ENCODE measurements at places on chromosomes 13 and 19.

GRCh38 chr19:5372572-5373200, 32.1 kb upstream of the PTPRS start:
- DNase-seq, result no peak

- no peak for DNase-seq
Observed at GRCh38 chr19:48064509-48064908, 20.6 kb upstream of the CABP5 start.

GRCh38 chr13:53545340-53545941, 516.8 kb downstream of the OLFM4 start:
- DNase-seq, result no peak

DNA sequence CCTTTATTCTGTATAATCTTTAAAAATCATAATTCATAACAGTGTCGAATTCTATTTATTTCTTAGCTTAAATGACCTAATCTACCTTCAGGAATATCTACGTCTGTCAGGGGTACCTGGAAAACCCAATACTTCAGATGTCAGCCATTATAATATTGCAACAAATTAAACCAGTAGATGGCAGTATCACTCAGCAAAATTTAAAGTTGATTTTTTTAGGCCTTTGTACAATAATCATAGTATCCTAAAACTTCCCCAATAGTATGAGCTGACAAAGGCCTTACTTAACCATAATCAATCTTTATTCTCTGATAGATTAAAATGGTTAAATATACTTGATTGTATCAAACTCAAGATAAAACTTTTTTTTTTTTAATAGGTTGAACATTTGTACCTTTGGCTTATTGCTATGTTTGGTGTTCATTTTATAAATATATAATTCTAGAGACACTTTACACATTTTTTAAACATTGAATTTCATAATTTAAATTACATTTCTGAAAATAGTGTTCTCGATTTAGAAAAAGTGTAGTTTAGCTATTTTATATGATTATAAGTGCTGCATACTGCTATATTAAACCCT, 830.2 kb upstream of the SPRY2 start:
- no peak for DNase-seq

GRCh38 chr13:113364311-113364889, 470 bp upstream of the GRTP1 start:
- no peak for DNase-seq

DNA sequence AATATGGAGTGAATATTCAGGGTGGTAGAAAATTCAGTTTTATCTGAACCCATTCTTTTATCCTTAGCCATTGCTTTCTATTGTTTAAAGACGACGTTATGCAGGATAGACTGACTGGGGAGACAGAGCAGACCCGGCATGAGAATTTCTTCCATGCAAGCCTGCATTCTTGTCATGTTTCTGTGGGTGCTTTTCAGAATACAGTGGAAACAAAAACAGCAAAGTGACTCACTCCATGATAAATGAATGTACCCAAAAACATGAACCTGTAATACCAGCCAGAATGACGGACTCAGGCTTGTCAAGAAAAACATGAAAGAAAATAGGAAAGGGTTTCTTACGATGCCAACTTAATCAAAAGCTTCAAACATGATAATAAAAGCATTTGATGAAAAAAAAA, 924.0 kb downstream of the EFNB2 start:
- no peak for DNase-seq

DNA sequence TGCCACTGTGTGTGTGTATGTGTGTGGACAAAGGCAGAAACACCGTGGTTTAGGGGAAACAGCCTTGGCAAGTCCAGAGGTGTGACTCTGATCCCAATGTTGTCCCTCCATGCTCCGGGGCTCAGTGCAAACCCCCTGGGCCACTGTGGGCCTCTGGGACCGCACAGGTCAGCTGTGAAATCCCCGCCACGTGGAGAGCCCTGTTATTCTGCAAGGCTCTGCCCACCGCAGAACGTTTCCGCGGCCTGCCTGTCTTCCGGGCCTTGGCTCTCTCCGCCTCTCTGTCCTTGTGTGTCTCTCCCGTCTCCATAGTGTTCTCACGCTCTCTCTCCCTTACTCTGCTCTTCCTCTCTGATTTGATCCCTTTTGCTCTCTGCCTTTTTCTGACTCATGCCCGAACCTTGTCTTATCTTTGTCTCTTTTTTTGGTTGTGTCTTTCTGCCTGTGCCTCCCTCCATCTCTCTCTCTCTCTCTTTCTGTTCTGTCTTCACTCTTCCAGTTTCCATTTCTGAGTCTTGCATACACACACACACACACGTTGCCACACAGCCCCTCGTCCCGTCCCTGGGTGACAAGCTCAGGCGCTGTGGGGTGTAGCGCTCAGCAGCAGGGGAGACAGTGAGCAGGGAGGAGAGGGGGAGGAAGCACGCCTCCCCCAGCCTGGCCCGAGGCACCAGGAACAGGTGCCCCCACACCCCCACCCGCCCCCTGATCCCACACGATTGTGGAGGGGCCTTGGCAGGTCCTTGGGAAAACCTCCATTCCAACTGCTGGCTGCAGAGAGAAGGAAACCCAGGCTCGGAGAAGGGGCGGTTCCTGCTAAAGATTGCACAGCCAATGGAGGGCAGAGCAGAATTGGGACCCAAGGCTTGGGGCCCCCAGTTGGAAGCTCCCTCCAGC, 3.0 kb downstream of the TTYH1 start:
- no peak for DNase-seq

GRCh38 chr19:31553112-31553845, 204.0 kb upstream of the TSHZ3 start:
- no peak for DNase-seq
